ENCODE measurements at places on chromosomes 4 and X. TPM values are rescaled to one million over a fixed set of nuclear protein-coding genes. Genes with fewer than 3 reads are reported as not detected.

ELF2 gene
- total RNA-seq, result 42.6 TPM

PLAC8 gene
- total RNA-seq, result 0.33 TPM

STBD1 gene
- 10.8 TPM for total RNA-seq

DNA sequence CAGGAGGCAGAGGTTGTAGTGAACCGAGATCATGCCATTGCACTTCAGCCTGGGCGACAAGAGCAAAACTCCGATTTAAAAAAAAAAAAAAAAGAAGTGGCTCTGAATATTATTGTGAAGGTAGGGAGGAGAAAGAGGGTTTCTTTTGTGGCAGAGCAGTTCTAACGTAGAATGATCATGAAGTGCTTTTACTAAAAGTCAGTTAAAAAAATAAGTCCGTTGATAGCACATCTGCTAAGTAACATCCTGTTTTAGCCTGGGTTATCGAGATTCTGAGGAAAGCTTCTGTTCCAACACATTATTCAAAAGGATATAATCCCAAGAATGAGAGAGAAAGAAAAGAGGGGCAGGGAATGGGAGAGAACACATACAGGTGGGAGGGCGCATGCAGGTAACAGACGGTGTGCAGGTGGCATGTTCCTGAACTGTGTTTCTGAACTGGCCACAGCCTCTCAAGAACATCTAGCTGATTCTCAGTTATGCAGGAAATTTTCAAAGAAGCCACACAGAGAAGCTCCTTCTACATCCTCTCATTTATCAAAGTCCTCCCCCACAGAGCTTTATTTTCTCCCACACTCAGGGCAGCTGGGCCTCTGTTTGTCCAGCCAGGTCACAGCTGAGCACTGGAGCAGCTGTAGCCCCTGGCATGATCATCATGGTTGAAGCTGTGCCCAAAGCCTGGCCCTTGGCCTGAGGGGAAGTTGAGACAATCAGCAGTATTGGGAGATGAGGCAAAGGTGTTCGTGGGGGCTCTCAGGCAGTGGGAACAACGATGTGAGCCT is 342.3 kb downstream of the ZNF674 start:
- DNase-seq, result no peak

HSD17B13 gene
- total RNA-seq, result under 0.01 TPM

GRCh38 chrX:154333837-154334271 is 38.3 kb downstream of the TKTL1 start:
- DNase-seq, result no peak

- DNase-seq, result no peak
Observed at GRCh38 chrX:45154033-45154360, 46.7 kb downstream of the DIPK2B start.

UTP14A gene
- 17.5 TPM for total RNA-seq

PRRG1 gene
- 6.2 TPM for total RNA-seq

- no peak for DNase-seq
Observed at GRCh38 chr4:75907966-75908365, 5.7 kb upstream of the PPEF2 start.

FAAH2 gene
- under 0.01 TPM for total RNA-seq

GRCh38 chr4:140344621-140345020 is 28.8 kb upstream of the SCOC start:
- peak; percentile 42 for DNase-seq

GRCh38 chr4:58093352-58093751 is 983.2 kb upstream of the IGFBP7 start:
- no peak for DNase-seq

GRCh38 chrX:45274576-45274975 is 73.9 kb upstream of the DIPK2B start:
- peak; percentile 55 for DNase-seq

TMPRSS11D gene
- not detected for total RNA-seq

NUDT10 gene
- total RNA-seq, result 1.8 TPM

- DNase-seq, result peak; percentile 51
Observed at GRCh38 chrX:105869701-105870100, 47.4 kb downstream of the NRK start.

RAPGEF2 gene
- total RNA-seq, result 29.8 TPM

DNA sequence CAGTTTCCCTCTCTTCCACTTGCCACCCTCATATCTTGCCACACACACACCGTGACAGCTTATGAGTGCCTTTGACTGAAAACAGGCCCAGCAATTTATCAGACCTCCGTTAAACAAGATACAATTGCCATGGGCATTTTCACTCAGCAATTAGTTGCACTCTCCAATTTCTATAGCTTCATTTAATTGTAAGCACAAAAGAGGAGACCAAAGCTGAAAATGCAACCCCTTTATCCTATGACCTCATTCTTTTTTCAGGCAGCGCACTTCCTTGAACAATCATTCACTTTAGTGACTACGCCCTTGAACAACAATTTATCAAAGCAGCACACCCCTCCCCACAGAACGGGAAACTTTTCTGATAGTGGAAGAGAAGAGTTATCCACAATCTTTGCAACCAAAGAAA is 4.1 kb downstream of the POF1B start:
- DNase-seq, result no peak

MAGED4 gene
- 26.9 TPM for total RNA-seq

GRCh38 chr4:89249716-89250361 is 57.8 kb downstream of the GPRIN3 start:
- DNase-seq, result no peak

TGIF2LX gene
- not detected for total RNA-seq

DNA sequence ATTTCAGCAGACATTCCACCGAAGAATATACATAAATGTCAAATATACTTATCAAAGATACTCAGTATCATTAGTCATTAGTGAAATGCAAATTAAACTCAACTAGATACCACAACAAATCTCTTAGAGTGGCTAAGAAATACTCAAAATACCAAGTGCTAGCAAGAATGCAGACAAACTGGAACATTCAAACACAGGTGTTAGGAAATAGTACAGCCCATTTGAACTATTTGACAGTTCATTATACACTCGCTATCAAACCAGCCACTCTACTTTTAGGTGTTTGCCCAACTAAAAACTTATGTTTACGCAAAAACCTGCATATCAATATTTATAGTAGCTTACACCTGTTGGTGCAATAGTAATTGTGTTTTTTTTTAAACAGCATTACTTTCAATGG is 8.8 kb downstream of the ADAM29 start:
- DNase-seq, result no peak

GRCh38 chr4:136528131-136528530 is 1004.2 kb downstream of the PCDH18 start:
- peak; percentile 24 for DNase-seq

DNA sequence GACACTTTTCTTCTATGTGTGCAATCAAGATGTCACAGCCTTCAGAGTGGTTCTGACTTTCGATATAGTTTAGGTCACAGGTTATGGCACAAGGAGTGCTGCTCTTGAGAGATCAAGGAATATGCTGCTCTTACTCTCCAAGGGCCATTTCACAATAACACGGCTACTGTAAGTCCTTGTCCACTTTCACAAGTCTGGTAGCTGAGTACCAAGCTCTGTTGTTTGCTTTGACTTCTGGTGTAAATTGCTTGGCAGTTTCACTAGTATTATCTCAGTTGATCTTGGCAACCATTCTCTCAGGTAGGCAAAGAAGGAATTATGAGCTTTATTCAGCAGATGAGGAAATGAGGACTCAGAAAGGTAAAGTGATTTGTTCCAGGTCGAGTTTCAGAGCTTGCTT is 35.4 kb upstream of the SPANXB1 start:
- DNase-seq, result no peak

GRCh38 chr4:26044524-26044923 is 130.5 kb downstream of the SMIM20 start:
- peak; percentile 55 for DNase-seq

DNA sequence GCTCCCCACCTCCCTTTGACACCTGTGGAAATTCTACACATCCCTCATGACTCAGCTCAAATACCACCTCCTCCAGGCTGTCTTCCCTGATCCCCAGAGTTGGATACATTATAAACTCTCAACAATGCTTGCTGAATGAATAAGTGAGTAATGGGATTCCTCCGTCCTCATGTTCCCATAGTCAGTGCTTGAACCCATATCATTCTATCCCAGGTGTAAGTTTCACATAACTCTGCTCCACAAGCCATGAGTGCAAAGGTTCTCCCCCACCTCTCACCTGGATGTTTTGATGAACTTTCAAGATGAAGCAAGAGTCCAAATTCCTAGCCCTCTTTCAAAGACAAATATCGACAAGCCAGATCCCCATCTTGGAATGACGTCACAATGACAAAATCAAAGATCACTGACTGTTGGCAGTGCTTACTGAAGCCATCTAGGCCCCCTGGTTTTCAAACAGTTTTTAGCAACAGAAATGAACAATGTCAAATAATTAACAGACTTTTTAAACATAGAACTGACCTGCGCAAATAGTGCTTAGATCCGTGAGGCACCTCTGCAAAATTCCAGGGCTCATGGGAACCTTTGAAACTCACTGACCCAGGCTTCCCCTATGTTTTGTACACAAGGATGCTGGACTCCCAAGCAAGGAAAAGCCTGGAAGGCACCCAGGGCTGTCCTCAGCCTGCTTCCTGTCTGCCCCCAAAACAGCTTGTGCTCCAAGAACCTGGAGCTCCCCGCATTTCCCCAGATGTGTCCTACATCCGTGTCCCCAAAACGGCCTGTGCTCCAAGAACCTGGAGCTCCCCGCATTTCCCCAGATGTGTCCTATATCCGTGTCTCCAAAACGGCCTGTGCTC is 4.0 kb downstream of the SLC2A9 start:
- DNase-seq, result no peak

CLGN gene
- 11.8 TPM for total RNA-seq

DNA sequence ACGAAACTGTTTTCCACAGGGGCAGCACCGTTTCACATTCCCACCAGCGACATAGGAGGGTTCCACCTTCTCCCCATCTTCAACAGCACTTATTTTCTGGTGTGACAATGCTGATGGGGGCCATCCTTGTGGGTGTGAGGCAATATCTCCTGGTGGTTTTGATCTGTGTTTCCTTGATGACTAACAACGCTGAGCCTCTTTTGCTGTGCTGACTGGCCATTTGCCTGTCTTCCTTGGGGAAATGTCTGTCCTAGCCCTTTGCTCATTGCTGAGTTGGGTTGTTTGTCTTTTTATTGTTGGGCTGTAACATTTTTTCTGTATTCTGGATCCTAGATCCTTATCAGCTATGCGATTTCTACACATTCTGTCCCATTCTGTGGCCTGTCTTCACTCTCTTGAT is 33.7 kb downstream of the ATP2B3 start:
- DNase-seq, result peak; percentile 20

EXOSC9 gene
- total RNA-seq, result 15.5 TPM

- DNase-seq, result no peak
Observed at GRCh38 chrX:137164329-137164728, 130.5 kb upstream of the GPR101 start.

SLC39A8 gene
- 4.5 TPM for total RNA-seq

SPANXA2 gene
- total RNA-seq, result not detected

- no peak for DNase-seq
Observed at GRCh38 chr4:60581919-60582536, 618.1 kb upstream of the ADGRL3 start.

HS3ST1 gene
- not detected for total RNA-seq

TBC1D19 gene
- 132 TPM for total RNA-seq

DNA sequence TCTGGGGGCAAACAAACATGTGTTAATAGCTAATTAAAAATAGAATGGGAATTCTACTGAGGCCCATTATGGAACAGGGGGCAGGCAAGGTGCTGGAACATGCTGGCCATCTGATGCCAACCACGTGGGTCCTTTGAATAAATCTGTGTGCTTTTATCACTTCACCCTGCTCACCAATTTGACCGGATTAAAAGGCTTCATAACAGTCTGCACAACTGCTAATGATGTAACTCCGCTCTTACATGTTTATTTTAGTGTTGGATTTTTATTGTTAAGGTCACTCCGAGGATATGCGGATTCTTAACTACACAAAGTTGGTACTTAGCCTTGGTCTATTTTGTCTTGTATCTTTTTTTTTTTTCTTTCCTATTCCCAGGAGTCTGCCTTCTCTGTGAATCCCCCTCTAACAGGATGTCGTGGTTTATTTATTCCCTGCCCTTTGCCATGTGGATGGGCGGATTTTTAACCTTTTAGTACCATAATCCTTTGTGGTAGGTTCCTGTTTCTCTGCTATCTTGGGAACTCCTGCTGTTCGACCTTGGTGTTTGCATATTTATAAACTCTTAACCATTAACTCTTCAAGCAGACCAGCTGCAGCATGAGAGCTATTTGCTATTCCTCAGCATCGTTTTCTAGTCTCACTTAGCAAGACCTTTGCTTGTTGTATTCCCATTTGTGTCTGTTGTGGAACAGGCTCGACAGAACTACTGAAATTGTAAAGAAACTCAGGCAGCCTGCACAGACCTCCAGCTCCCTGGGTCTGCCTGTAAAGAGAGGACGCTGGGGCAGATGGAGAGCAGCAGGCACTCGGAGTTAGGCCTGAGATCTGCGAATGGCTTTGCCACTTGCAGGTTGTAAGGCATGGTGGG is 38.0 kb downstream of the TRIM2 start:
- DNase-seq, result peak; percentile 41

REPS2 gene
- 0.50 TPM for total RNA-seq

HTN1 gene
- total RNA-seq, result not detected

- DNase-seq, result no peak
Observed at GRCh38 chr4:81454499-81454898, 17.2 kb downstream of the RASGEF1B start.

DNA sequence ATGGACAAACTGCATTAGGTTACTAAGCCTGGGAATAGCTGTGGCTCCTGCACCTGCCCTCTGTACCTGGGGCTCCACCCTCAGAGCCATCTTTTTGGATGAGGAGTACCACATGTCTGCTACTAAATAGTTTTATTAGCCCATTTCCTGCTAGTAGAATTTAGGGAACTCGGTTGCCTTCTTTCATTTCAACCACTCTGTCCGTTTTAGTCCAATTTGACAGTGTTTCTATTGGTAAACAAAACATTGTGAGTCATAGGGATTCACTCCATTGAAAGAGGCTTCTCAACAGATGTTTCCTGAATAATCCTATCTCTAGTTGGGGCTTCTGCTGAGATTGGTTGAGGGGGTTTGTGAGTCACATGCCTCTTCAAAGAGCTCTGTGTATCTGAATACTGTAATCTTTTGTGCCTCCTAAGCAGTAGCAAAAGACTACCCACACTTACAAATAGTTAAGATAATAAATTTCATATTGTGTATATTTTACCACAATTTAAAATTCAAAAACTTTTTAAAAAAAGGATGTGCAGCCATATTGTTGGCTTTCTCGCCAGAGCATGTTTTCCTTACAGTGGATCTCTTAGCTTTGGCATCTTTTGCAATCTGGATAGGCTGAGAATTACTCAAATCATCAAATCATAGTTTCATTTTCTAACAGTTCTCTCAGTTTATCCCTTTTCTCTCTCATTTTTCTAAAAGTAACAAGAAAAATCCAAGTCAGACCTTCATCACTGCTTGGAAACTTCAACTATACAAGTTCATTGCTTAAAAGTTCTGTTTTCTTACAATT is 9.9 kb downstream of the FAM200B start:
- DNase-seq, result no peak

S100G gene
- not detected for total RNA-seq

CPLX1 gene
- total RNA-seq, result not detected

GRCh38 chr4:165563851-165564250 is 185.0 kb downstream of the CPE start:
- peak; percentile 64 for DNase-seq

- DNase-seq, result no peak
Observed at GRCh38 chrX:130902446-130902782, 595 bp downstream of the ENOX2 start.

- DNase-seq, result peak; percentile 57
Observed at GRCh38 chr4:120685756-120686278, 236.7 kb downstream of the PRDM5 start.

CFI gene
- total RNA-seq, result 10.2 TPM

GRCh38 chrX:73758250-73758649 is 195.3 kb downstream of the CHIC1 start:
- DNase-seq, result no peak

GRCh38 chr4:185587427-185588161 is 52.3 kb upstream of the PDLIM3 start:
- no peak for DNase-seq

All from fibroblast of lung (primary cell).